ENCODE measurements at places on chromosomes 2 and 18. TPM values are rescaled to one million over a fixed set of nuclear protein-coding genes. Genes with fewer than 3 reads are reported as not detected.

GRCh38 chr2:4020649-4021048, 317.3 kb downstream of the DCDC2C start:
- no peak for DNase-seq

- DNase-seq = no peak
Measured at GRCh38 chr2:142722569-142722968, 154.9 kb upstream of the KYNU start.

ANKRD30B gene
- not detected for total RNA-seq

DNA sequence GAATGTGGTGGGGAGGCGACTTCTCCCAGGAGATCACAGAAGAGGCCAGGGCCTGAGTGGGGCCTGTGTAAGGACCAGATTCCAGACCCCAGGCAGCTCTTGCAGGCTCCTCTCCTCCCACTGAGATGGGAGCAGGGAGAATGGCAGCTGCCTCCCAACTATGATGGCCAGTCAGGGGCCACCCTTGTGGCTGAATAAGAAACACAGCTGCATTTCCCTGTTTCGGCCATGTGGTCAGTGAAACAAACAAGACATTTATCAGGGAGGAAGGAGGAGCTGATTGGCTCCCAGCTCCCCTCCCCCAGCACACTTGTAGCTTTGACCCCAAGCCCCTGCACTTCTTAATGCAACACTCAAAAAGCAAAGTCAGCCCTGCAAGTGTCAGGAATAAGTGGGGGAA, 143.5 kb downstream of the CELF4 start:
- no peak for DNase-seq

- no peak for DNase-seq
Measured at GRCh38 chr2:132627536-132627935, 42.5 kb downstream of the LYPD1 start.

GRCh38 chr2:106184394-106184793, 9.7 kb downstream of the UXS1 start:
- no peak for DNase-seq

DNA sequence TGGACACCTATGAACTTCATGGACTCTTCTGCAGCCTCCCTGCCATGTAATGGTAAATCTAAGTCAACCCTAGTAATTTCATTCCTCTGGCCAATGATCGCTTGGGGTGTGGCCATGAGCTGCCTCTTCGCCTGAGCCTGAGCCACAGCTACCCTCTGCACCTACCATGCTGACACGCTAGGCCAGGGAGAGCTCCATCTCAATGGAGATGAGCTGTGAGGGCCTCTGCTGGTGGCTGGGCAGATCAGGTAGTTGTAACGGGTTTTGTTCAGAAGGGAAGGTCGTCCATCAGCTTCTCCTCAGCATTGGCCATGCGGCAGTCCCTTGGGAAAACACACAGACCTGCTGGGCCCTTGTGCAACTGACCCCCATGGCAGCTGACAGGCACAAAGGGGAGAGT, 24.4 kb downstream of the MPHOSPH10 start:
- no peak for DNase-seq

DNA sequence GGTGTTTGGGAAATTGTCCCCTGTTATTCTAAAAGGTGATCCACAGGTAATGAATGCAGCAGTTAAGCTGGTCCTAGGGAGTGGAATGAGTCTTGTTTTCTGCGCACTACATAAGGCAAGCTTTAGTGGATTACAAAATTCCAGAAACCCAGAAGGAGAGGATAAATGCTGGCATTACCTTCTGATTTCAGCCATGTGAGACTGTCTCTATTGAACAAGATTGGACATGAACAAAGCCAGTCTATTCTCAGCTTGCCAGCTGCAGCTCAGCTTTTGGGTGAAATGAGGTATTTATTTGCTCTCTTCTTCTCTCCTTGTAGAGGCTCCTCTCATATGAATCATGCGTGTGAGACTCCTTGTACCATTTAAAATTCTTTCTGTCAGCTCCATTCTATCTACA, 944.9 kb downstream of the CNTNAP5 start:
- DNase-seq = no peak

GRCh38 chr2:109457366-109457765, 156.4 kb downstream of the SEPTIN10 start:
- peak; percentile 60 for DNase-seq

DNA sequence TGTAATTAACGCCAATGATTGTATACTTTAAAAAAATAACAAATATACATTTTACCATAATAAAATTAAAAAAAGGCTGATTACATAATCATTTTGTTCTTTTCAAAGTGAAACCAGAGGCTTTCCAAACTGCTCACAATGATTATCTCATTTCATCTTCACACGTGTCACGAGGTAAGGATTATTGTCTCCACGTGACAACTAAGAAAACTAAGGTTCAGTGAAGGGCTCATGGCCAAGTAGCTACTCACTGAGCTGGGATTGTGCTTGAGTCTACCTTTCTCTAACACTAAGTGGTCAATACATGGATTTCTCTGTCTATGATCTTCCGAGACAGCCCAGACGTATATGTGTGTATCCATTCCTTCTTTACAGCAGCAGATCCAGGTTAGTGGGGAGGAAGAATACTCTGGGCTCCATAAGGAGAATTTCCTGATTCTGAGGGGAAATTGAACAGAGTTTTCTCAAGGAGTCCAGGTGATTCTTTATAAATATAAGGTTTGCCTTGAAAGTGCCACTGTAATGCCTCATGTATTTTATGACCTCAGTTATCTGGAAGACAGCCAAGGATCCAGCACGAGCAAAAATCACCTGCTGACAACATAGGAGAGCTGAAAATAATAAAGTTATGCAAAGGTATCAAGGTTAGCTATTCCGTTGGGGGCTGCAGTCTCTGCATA, 25.6 kb upstream of the ACSL3 start:
- no peak for DNase-seq

CYRIA gene
- 23.5 TPM for total RNA-seq

MGAT4A gene
- total RNA-seq = 34.2 TPM

ST8SIA5 gene
- 0.42 TPM for total RNA-seq

GRCh38 chr2:186891185-186891621, 42.2 kb upstream of the ZSWIM2 start:
- DNase-seq = no peak

VWA3B gene
- total RNA-seq = not detected

DNA sequence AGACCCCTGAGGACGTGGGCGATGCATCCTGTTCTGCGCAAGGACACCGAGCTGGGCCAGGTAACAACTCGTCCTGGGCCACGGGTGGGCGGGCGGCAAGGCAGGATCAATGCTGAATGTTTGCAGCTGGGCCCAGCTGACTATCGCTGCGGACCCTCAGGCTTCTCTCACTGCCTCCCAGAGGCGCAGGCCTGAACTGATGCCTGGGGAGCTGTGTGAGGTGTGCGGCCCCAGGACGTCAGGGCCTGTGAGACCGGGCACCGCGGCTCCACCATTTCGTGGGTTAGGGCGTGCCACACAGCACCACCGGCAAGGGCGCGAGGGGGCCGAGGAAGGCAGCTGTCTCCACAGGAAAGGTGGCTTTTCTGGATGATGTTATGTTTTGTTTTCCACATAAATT, 307.4 kb downstream of the NDUFA10 start:
- peak; percentile 79 for DNase-seq

- DNase-seq = no peak
Measured at GRCh38 chr2:103196802-103197201, 435.0 kb downstream of the TMEM182 start.

GRCh38 chr2:2294183-2294690, 36.8 kb downstream of the MYT1L start:
- DNase-seq = no peak

DNA sequence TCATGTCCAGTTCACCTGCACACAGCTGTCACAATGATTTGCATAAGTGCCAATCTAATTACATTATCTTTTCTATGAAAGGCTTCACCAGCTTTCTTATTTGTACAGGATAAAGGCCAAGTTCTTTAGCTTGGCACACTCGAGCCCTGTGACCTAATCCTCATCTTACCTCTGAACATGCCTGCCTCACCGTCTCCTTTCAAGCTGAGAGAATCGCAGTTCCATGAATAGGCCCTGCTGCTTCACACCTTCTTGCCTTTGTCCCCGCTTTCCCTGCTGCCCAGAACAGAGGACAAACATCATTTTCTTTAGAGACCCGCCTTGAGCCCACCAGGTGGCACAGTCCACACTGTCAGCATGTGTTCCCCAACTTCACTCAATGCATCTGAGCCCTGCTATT, 1094.7 kb downstream of the BCL11A start:
- DNase-seq = no peak

CACNB4 gene
- 8.6 TPM for total RNA-seq

TACR1 gene
- 2.1 TPM for total RNA-seq

HOXD1 gene
- total RNA-seq = 0.46 TPM

- DNase-seq = no peak
Measured at GRCh38 chr2:101731221-101732054, 33.9 kb downstream of the MAP4K4 start.

CNNM4 gene
- 3.4 TPM for total RNA-seq

GRCh38 chr2:235839974-235840373, 328.2 kb downstream of the GBX2 start:
- no peak for DNase-seq

GRCh38 chr2:3635171-3635974, 22.6 kb upstream of the ALLC start:
- DNase-seq = peak; percentile 72

ECEL1 gene
- 2.8 TPM for total RNA-seq

DNA sequence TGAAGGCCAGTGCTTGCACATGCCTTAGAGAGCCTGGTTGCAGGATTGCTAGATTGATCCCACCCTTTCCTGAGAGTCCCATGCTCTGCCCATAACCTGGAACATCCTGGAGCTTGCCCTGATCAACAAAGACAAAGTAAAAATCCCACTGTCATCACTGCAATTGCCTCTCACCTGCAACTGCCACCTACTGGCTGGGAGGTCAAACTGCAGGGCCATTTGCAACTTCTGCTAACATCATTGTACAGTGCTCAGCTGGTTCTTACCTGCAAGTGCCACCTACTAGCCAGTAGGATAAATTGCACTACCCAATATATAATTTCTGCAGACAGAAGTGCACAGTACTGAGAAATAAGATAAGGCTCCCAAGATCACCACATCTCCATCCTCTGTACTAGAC, 947.5 kb downstream of the CPS1 start:
- no peak for DNase-seq

DNA sequence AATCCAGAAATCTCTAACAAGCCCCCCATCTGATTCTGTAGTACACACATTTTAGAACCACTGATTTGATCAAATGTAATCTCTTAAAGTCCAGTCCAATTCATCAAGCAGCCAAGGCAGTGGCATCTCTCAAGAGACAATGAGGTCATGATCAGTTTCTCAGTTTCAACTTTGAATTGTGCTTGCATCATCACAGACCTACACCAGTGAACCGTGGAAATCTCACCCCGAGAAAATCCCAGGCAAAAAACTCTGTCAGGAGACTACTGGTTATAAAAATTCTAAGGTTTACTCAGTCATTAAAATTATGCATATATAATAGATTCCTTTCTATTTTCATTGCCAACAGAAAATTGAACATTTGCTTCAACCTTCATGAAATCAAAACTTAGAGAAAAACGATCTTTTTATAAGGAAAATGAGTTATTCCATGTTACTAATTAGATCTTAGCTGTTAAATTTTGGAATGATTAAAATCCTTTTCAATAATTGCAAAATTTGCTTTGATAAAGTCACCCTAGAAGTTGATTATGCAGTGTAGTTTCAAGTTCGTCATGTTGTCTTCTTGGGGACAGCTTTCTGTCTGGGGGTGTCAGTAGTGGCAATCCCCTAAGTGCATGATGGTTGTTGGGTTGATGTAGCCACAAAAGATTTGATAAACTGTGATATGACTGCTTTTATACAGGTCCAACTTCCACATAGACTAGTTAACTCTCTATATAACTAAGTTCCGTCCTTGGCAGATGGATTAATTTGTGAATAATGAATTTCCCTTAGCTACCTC, 235.0 kb downstream of the CAMKMT start:
- no peak for DNase-seq

- DNase-seq = no peak
Measured at GRCh38 chr2:100801402-100801801, 18.5 kb upstream of the NPAS2 start.

- DNase-seq = peak; percentile 26
Measured at GRCh38 chr2:239321596-239322415, 79.0 kb downstream of the HDAC4 start.

RNF125 gene
- total RNA-seq = 3.7 TPM

- no peak for DNase-seq
Measured at GRCh38 chr2:149586063-149586462, 1.5 kb downstream of the MMADHC start.

PDCD1 gene
- 0.38 TPM for total RNA-seq

- DNase-seq = peak; percentile 64
Measured at GRCh38 chr2:120826716-120827410, 91.2 kb downstream of the GLI2 start.

GRCh38 chr2:112024231-112024630, 30.8 kb upstream of the TMEM87B start:
- DNase-seq = no peak

PRKAG3 gene
- 0.23 TPM for total RNA-seq

GCG gene
- total RNA-seq = not detected

- no peak for DNase-seq
Measured at GRCh38 chr2:26639685-26640243, 1.4 kb downstream of the CIB4 start.

DNA sequence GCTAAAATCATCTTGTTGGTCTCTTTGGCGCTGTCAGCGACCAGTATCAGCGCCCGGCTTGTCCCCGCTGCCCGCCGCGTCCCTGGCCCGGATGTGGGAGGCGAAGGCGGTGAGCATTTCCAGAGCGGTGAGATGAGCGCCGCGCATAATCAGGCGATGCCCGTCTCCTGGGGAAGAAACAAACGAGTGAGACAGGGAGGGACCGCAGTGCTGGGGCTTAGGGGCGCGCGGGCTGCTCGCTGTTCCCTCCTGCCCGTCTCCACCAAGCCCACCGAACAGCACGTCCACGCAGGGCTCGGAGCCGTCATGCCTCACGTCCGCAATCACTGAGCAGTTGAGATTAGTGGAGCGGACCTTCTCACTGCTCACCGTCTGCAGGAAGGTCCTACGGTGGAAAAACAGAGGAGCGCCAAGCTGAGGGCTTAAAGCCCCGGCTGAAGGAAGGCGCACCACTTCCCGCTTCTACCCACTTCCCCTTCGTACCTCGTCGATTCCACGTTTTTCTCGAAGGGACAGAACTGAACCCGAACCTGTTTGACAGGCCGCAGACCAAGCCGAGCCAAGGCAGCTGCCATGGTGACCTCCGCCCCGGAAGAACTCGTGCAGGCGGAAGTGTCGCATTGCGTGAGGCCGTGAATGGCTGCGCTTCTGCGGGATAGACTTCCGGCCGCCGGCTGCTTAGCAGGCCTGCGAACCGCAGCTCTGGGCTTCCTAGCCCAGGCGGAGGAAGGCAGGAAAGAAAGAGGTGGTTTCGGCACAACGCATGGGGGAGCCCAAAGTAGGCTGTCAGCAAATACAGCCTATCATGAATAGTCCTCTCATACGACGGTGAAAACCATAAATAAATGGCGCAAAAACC, at the start of gene MRPL53:
Gene MRPL53, minus strand, starts transcription at position 595 of the 859 bp plus-strand sequence. Its CDS starts 20 bp downstream, at position 575.
- DNase-seq = peak; percentile 98

DNA sequence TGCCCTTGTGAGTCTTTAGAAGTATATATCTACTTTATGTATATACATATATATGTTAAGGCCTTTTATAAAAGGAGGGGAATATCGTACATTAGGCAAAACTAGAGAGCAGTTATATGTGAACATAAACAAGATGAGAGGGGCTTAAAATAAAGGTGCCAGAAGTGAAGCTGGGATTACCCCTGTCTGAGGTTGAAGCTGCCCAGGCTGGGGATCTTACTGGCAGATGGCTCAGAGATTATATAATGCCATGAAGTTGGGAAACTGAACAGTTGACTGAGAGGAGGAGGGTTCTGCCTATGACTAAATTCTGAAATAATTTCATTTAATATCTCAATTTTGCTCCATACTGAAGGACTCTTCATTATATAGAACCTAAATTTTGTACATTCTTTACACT, 6.0 kb downstream of the PNO1 start:
- no peak for DNase-seq

SMYD1 gene
- not detected for total RNA-seq

RAMP1 gene
- total RNA-seq = 114 TPM

- no peak for DNase-seq
Measured at GRCh38 chr2:159148901-159149300, 137.6 kb downstream of the WDSUB1 start.

Data from posterior vena cava (tissue), 2 donors.